ENCODE measurements at places on chromosomes 3 and 15. TPM values are rescaled to one million over a fixed set of nuclear protein-coding genes. Genes with fewer than 3 reads are reported as not detected.
A peak's percentile ranks its signal among the peaks of the same experiment; 100 is the strongest.

DNA sequence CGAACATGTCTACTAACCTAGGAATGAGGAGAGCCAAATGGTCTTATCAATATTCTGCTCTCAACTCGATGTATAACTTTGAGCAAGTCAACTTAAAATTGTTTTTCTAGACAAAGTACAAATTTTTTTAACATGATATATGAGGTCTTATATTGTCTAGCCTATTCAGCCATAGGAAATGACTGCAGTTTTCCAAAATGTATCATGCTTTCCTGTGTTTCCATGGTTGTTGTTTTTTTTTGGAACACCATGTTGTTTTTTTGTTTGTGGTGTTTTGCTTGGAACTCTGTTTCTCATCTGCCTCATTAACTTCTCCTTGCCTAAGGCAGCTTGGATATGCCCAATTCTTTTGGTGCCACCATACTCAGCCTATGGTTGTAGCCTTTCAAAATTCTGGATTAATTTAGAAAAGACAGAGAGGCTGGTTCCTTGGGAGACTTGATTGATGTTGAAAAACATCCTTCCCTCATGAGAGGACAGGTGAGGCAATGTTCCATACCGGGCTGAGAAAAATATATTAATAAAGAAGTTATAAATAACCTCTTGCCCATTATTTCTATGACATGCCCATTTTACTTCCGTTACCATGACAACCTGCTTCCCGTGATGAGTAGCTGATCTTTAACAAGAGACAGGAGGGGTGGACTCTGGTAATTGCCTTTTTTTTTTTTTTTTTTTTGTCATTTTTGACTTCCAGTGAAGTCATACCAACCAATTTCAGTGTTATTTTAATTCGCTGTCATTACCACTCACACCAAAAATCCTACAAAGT, 687.9 kb upstream of the GRM7 start:
- no peak for DNase-seq

DNA sequence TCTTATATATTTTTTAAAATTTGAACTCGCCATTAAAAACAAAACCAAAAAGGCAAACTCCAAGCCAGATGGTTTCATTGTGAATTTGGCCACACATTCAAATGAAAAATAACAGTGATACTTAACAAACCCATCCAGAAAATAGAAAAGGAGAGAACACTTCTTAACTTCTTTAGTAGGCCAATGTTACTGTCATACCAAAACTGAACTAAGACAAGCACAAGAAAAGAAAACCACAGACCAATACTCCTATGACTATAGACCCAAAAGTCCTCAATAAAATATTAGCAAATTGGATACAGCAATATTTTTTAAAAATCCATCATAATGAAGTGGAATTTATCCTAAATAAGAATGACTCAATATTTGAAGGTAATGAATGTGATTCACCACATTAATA, 73.5 kb upstream of the ALDH1A3 start:
- DNase-seq, result no peak

DNA sequence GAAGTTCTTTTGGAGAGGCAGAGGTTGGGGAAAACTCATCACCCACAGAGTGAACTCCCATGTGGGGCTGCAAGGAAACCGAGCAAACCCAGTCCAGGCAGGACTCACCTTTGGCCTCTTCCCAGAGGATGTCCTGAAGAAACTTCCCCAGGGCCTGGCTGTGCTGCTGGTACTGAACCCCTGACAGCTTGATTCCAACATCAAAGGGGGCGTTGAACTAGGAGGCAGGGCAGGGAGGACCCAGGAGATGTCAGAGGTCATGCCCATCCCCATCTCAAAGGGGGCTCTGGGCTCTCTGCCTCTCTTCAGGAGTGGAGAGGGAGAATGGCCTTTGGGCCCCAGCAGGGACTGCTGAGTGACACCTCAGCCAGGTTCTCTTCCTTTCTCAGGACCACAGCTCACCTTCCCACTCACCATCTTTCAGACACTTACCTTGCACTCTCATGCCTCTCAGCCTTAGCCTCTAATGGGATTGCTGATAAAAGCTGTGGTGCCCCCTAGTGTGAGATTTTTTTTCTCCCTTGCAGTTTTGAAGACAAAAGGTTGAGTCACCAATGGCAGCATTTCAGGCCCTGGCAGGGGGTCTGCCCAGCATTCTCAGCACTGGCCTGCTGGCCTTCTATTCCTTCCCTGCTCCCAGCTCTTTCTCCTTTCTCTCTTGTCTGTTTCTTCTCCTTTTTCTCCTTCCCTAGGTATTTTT, 6.0 kb downstream of the GHRL start:
- no peak for DNase-seq

DNA sequence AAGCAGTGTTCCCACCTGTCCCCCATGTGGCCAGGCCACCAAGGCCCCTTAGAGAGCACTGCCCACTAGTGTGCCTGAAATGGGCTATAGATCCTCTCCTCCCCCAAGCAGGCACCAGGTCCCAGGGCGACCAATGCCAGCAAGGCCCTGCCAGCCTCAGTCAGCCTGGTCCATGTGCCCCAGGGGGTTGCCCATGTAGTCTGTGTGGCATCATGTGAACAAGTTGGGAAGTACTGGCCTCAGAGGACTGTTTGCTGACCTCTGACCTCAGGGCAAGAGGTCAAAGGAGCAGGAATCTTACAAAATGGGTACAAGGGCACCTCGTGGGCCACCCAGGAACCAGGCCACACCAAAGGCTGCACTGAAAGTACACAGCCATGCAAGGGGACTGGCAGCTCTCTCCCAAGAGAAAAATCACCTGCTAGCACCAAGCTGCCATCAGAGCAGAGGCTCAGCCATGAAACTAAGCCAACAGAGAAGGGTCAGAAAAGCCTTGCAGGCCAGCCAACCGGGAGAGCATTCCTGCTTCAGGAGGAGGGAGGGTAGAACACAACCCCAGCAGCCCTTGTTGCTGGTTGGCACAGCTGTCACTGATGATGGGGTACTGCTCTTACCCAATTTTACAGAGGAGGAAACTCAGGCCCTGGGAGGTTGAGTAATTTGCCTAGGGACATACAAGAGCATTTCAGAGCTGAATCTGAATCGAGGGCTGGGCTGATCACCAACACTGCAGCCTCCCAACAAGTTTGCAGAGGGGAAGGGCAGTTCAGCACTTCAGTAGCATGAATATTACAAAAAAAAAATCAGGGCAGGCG, 5.2 kb upstream of the FURIN start:
- DNase-seq, result no peak

- DNase-seq, result no peak
These were observed 143.0 kb upstream of the CTDSPL start for GRCh38 chr3:37718632-37719031.

- DNase-seq, result no peak
These were observed 72.6 kb downstream of the NAALADL2 start for GRCh38 chr3:174931473-174932353.

GRCh38 chr15:100901702-100902435, 17.3 kb upstream of the LRRK1 start:
- DNase-seq, result no peak

DNA sequence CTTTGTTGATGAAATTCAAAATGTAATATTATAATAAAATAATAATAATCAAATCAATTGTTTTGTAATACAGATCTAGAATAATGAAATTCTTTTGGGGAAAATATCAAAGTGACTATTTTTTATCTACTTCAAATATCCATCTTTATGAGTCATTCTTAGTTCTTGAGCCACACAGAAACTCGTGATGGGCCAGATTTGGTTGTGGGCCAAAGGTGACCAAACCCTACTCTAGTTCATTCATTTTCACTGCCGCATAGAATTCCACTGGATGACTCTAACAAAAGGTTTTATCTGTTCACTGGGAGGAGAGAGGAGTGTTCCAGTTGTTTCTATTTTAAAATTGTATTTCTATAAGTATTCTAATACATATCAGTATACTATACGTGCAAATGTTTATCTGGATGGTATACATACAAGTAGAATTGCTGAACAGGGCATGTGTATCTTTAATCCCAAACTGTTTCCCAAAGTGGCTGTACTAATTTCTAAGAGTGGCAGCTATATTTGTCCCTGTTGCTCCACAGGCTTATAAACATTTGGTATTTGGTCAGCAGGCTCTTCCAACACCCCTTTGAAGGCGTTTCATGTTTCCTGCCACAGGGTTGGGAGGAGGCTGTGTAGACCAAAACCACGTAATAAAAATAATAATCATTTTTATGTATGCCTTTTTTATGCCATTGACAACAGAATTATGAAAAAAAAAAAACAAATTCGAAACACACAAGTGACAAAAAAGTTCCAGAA, 7.3 kb upstream of the RTP3 start:
- DNase-seq, result no peak

DNA sequence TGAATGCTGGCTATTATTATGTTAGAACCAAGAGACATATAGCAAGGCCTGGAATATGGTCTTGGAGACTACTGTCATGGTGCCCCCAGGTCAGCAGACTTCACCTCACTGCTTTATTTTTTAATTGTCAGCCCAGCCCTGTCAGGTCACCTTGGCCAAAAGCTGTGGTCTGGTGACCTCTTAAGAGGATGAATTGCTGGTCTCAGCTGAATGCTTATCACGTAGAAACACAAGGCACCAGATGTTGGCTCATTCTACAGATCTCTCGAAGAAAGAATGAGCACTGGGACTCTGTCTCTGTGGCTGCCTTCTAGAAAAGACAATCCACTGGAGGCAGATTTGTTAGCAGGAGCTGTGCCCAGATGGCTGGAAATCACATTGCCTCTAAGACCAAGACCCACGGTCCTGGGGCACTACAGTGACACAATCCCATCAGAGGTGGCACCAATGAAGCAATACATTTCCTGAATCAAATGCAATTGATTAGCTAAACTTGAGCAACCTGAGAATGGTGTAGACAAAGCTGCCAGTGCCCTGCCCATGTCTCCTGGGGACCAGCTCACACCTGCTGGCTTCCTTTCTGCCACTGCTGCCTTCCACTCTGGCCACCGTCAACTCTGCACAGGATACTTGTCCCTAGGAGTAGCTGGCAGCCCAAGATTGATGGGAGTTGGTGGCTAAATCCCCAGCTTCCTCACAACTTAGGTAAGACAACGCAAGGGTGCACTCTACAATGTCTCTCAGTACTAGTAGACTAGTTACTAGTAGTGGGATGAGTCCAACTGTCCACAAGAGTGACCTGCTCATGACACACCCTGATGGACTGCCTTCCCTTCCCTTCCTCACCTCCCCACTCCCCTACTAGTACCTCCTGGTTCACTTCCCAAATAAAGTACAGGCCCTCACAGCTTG, 384.9 kb upstream of the PROK2 start:
- DNase-seq, result no peak

- DNase-seq, result no peak
These were observed 178.4 kb downstream of the TP63 start for GRCh38 chr3:189809583-189809982.

DNA sequence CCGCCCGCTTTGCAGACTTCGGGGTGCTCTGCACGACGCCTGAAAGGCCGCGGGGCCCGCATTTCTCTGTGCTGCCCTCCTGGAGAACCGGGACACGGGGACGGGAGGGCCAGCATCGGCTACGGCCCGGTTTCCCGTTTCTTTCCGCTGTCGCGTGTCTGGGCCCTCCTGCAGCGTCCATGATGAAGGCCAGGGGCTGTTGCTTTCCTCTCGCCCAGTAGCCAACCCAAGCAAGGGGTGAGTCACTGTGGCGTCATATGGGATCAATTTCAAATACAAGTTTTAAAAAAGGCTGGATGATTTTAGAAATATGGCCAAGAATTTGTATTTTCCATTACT, 435 bp downstream of the SLC35G2 start:
- peak; percentile 58 for DNase-seq

DNA sequence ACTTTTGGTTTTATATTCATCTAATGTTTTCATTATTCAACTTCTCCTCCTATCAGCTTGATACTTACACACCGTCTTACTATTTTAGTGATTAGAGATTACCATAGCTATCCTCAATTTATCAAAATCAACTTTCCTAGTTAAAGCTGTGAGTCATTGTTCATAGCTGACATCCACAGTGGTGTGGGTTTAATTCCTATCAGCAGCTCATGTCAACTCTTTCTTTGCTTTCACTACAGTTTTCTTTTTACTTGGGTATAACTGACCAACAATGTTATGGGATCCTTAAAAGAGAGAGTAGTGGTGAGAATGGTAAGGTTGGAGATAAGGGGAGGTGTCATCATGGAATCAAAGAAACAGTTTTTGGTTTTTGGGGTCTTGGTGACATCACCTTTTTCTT, 112.7 kb downstream of the NFKBIZ start:
- no peak for DNase-seq

- DNase-seq, result no peak
These were observed 32.7 kb downstream of the LRRFIP2 start for GRCh38 chr3:37141676-37142075.

DNA sequence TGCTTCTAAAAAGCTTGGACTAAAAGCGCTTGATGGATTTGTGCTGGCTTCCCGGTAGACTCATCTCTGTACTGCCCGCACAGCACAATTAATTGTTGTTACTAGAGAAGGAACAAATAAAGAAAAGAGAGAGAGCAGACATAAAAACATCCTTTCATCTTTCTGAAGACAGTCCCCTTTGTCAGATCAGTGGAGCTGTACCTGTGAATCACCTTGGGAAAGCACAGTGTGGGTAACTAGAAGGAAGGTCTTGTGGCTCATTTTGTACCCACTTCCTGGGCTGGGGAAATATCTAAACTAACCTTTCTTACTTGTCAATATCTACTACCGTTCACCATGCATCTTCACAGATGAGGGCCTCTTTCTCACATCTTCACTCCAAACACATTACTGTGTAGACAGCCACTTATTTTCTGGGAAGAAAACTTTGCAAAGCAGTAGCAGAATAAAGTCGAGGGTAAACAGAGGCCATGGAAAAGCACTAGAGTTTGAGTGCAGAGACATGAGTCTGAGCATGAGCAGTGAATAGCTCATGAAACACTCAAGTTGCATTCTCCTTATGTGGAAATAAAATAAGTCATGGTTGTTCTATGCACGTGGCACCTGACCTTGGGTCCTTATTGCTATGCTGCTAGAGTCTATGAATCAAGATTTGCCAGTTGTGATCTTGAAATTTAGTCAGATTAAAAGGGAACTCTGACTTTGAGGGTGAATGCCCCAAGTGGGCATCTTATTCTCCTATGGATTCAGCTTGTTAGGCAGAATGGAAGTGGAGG, 169.3 kb downstream of the LPP start:
- no peak for DNase-seq

DNA sequence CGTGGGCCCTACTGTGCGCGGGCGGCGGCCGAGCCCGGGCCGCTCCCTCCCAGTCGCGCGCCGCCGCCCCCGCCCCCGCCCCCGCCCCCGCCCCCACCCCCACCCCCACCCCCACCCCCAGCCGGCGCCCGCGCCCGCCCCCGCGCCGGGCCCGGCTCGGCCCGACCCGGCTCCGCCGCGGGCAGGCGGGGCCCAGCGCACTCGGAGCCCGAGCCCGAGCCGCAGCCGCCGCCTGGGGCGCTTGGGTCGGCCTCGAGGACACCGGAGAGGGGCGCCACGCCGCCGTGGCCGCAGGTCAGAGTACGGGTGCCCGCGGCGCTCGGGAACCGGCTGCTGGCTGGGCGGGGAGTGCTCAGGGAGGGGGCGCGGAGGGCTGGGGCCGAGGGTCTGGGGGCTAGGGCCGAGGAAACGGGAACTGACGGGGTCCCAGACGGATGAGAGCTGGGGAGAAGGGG, 1.1 kb upstream of the PPARG start:
- peak; percentile 39 for DNase-seq

GRCh38 chr3:42273361-42273760, 7.4 kb upstream of the CCK start:
- no peak for DNase-seq

- DNase-seq, result no peak
These were observed 1.9 kb downstream of the GCSAM start for GRCh38 chr3:112131111-112131510.

PRTG gene
- total RNA-seq, result 0.46 TPM

CRBN gene
- 55.2 TPM for total RNA-seq

PLA2G4E gene
- total RNA-seq, result 0.34 TPM

TMEM207 gene
- total RNA-seq, result not detected

SLC25A20 gene
- total RNA-seq, result 53.4 TPM

ZNF860 gene
- not detected for total RNA-seq

Measured in psoas muscle (tissue), 8 donors.